ENCODE measurements at places on chromosomes 5 and 9.

GRCh38 chr5:59587489-59588337, 305.8 kb downstream of the PDE4D start:
- peak; percentile 58 for DNase-seq

DNA sequence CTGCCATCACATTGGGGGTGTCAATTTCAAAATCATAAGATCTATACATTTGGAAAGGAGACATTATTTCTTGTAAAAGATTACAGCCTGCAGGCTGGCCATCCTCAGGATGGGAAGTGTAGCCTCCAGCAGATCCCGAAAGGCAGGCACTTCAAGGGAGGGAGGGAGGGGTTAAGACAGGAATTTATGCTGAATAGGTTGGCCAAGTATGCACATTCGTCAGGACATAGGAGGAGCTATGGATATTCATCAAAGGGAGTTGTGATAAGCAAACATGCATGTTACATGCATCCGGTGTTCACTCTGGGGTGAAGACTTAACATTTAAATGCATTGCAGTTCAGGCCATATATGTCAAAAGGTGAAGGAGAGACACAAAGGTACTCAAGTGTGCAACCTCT, 119.4 kb downstream of the CEP120 start:
- DNase-seq, result no peak

- no peak for DNase-seq
Observed at GRCh38 chr5:149037817-149038216, 25.0 kb downstream of the SH3TC2 start.

GRCh38 chr9:133742251-133742650, 4.1 kb upstream of the SARDH start:
- no peak for DNase-seq

- no peak for DNase-seq
Observed at GRCh38 chr9:21933281-21933680, 60.9 kb downstream of the CDKN2A start.

DNA sequence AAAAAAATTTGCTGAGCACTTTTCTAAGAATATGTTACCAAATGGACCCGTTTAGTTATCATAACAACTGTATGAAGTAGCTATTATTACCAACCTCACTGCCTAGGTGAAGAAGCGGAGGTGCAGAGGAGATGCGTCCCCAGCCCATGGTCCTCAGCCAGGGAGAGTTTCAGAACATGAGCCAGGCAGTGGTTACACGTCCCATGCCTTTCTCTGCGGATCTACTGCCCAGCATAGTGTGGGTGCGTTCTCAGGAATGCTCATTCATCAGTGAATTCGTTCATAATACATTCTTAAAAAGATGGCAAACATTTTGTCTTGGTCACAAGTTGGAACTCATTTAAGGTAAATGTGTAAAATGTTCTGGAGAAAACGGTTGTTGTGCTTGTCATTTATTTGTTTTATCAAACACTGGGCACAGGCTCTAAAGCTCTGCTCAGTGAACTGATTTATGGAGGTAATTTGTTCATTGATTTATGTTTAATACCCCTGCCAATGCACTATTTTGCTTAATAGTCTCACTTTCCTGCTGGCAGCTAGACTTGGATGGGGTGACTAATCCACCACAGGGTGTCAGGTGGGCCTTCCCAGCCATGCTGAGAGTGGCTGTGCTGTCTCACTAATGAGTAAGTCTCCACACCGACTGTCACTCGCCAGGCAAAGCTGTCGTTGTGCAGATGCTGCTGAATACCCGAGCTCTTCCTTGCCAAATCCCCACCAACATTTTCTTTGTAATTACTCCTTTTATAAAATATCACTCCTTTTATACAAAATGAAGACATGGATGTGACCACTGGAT, 248.8 kb downstream of the TENT4A start:
- DNase-seq, result no peak

DNA sequence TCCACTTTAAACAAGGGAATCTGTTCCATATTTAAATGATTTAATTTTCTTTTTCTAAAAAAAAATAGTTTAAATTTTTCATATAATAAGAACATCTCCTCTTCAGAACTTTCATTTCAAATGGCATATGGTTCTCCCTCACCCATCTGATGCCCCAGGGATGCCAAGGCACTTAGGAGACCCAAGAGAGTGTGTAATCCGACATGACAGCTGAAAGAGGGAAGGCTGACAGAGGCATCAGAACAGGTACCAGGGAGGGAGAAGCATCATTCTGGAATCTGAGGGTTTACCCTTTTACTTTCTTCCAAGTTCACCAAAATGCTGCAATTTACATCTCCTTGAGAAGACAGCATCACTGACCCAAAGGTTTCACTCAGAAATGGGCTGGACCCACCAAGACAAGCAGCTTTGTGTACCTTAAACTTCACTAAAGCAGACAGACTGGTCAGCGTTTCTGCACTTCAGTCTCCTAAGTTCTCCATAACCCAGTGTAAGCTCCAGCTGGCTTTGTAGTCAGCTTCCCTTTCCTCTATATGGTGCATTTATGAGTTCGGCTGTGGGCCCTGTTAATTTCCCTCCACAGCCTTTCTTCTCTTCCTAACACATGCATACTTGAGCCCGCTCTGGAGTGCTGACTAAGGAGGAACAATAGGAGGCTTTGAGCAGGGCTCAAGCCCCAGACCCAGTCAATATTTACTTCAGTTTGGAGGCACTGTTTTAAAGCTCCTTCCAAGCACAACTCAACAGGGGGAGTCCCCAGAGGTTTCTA, 17.7 kb downstream of the EFNA5 start:
- no peak for DNase-seq

- no peak for DNase-seq
Observed at GRCh38 chr5:6183391-6184390, 194.7 kb downstream of the MED10 start.

DNA sequence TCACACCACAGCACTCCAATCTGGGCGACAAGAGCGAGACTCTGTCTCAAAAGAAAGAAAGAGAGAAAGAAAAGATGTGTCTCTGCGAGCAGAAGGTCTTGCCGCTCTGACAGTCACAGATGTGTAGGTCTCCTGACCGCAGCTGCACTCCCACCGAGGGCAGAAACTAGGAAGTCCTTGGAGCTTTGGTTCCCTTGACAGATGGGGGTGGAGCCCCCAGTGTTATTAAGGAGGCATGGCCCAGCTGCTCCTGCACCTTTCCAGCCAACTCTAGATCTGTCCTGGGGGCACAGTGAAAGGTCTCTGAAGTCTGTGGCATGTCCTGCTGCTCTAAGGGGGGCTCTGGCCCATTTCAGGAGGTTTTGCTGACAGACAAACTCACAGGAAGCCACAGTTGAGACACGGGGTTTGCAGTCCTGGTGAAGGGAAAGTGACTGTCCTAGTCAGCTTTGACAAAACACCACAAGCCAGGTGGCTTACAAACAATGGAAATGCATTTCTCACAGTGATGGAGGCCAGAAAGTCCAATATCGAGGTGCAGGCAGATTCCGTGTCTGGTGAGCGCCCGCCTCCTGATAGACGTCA, 9.0 kb upstream of the DIPK1B start:
- DNase-seq, result no peak

- DNase-seq, result peak; percentile 77
Observed at GRCh38 chr5:34487159-34487879, 168.8 kb upstream of the RAI14 start.

GRCh38 chr9:36436909-36437308, 36.8 kb upstream of the RNF38 start:
- DNase-seq, result no peak

GRCh38 chr5:76669245-76669644, 46.0 kb upstream of the F2RL2 start:
- no peak for DNase-seq

DNA sequence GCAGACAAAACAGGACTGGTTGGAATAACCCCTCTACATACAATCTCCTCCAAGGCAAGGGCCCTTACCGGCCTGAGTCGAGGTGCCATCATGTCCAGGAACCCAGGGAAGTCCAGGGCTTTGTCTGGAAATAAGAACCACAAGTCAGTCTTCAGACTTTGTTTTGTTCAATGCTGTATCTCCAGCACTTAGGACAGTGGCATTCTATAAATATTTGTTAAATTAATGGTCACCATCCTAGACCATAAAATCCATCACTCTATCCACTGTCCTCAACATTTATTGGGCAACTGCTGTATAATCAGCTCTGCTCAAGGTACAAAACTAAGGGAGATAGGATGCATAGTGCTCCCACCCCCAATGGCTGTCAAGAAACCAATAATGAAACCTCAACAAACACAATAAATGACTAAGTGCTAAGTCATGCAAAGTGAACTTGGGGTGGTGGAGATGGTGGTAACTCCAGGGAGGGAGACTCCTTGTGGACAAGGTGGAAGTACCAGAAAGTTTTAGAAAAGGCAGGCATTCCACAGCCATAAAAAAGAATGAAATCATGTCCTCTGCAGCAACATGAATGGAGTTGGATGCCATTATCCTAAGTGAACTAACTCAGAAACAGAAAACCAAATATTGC, 5.0 kb downstream of the RELL2 start:
- DNase-seq, result peak; percentile 66

DNA sequence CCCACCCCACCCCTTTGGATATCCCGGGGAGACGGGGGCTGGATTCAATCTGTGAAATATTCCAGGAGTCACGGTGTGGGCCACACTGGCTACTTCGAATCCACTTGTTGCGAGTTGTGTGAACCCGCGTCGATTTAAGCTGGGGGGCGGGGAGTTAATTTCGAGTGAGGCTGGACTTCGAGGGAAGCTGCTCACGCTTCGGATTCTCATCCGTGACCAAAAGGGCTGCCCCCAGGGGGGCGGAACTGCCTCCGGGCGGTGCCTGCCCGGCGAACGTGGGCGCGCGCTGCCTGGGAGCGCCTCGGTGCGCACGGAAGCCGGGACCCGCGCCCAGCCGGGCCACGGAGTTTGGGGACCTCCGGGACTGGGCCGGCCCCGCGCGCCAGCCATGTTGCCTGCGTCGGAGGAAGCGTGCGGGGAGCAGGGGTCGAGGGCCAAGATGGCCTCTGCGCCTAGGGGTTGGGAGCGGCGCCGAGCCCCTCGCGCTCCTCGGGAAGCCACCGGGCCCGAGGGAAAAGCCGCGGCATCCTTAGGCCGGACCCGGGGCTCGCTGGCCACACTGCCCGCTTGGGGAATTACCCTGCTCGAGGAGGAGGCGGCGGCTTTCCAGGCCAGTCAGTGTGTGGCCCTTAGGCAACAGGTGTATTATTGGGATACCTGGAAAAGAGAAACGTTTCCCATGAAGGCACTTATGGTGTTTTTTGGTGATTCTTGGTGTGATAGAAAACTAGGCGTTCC, 975 bp downstream of the OCLN start:
- peak; percentile 52 for DNase-seq

- DNase-seq, result no peak
Observed at GRCh38 chr5:176890455-176891330, 8.5 kb downstream of the HK3 start.

DNA sequence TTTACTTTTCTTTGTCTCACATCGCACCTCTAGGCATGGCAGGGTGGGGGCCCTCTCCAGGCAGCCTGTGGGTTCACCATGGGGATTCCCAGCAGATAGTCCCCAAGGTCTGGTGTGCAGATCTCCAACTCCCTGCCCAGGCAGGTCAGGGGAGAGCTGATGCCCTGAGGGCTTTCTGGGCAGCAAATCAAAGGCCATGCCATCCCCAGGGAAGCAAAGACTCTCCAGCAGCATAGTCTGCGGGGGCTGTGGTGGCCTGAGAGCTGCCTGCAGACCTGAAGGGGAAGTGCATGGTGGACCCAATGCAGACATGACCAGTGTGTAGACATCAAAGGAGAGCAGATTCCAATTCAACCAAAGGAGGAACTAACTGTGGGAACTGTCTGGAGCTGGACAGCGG, 7.7 kb downstream of the NEURL1B start:
- no peak for DNase-seq

GRCh38 chr9:110742741-110743371, 74.3 kb downstream of the MUSK start:
- DNase-seq, result no peak

DNA sequence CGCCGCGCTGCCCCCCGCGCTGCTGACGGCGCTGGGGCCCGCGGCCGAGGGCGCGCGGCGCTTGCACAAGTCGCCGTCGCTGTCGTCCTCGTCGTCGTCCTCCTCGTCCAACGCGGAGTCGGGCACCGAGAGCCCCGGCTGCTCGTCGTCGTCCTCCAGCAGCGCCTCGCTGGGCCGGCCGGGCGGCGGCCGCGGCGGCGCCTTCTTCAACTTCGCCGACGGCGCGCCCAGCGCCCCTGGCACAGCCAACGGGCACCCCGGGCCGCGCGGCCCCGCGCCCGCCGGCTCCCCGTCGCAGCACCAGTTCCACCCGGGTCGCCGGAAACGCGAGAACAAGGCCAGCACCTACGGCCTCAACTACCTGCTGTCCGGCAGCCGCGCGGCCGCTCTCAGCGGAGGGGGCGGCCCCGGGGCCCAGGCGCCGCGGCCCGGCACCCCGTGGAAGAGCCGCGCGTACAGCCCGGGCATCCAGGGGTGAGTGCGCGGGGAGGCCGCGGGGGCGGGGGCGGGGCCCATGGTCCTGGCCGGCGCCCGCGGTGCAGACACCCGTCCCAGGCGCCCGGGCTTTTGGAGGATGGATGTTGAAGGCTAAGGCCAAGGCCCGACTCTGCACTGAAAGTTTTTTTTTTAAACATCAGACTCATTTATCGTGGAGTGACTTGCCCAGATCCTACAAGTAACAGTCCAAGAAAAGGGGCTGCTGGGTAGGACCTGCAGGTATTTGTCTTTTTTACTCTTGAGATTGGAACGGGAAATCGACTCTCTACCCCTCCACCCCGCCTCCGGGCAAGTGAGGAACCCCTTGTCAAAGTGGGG, 1.2 kb downstream of the TENT4A start:
- peak; percentile 20 for DNase-seq

- no peak for DNase-seq
Observed at GRCh38 chr5:166963596-166963995, 1327.8 kb upstream of the WWC1 start.

GRCh38 chr5:76723906-76724305, 8.0 kb downstream of the F2R start:
- no peak for DNase-seq

DNA sequence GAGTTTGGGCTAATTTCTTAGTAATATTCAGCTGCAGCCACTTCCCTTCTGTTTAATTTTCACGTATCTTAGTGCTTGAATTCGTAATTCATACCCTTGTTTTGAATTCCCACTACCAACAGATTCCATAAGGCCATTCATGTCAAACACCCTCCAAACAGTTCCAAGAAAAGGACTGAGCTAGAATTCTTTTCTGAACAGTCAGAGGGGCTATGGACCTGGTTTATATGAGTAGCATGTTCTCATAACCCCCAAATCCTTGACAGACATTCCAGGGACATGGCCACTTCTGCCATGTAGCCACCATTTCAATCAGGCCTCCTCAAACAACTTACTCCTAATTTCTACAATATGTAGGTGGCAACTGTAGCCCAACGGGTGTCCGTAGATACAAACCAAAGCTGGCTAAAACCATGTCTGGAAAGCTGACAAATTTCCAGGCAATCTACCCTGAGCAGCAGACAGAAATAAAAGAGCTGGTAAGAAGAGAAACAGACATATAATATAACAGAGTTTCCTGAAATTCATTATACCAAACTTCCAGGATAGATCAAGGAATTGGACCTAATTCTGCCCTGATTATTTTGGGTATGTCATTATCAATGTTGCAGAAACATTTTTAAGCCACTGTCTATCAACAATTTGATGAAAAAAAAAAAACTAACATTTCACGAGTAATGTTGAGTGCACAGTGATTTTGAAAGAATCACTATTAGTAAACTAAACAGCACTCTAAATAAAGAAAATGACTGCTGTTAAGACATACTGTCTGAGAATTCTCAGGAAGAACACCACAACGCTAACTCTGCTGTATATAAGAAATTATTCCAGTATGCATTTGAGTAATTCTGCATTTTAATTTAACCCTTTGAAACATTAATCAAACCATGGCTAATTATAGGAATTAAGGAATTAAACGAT, 40.7 kb downstream of the EBF1 start:
- no peak for DNase-seq

- DNase-seq, result no peak
Observed at GRCh38 chr9:14797435-14797834, 74.9 kb upstream of the CER1 start.

- no peak for DNase-seq
Observed at GRCh38 chr9:75358846-75359245, 270.5 kb downstream of the OSTF1 start.
